Naive B cell (primary cell): ENCODE measurements at places on chromosomes 6 and 20. TPM values are rescaled to one million over a fixed set of nuclear protein-coding genes. Genes with fewer than 3 reads are reported as not detected.

The SLC44A4 gene
- polyA plus RNA-seq = not detected

The FAM83C gene
- not detected for polyA plus RNA-seq

The CCNC gene
- polyA plus RNA-seq = 41.4 TPM

The MRPS10 gene
- polyA plus RNA-seq = 53.1 TPM

The MYH7B gene
- polyA plus RNA-seq = not detected

The NKAIN4 gene
- not detected for polyA plus RNA-seq

The CPXM1 gene
- polyA plus RNA-seq = not detected

The CGA gene
- not detected for polyA plus RNA-seq

The FOXQ1 gene
- not detected for polyA plus RNA-seq

The TCP11 gene
- polyA plus RNA-seq = not detected

The NHSL1 gene
- polyA plus RNA-seq = not detected

The TPX2 gene
- 0.08 TPM for polyA plus RNA-seq

The DPPA5 gene
- polyA plus RNA-seq = not detected

The SSTR4 gene
- not detected for polyA plus RNA-seq

The LY6G6C gene
- polyA plus RNA-seq = not detected

The TRIM15 gene
- not detected for polyA plus RNA-seq

The GTSF1L gene
- not detected for polyA plus RNA-seq

The ADGRF5 gene
- not detected for polyA plus RNA-seq

The ANGPT4 gene
- not detected for polyA plus RNA-seq

The PHACTR3 gene
- not detected for polyA plus RNA-seq

The ENPP5 gene
- polyA plus RNA-seq = not detected

The TBC1D7 gene
- polyA plus RNA-seq = 26.8 TPM

The SPATS1 gene
- not detected for polyA plus RNA-seq

The DNMT3B gene
- polyA plus RNA-seq = not detected

The MTFR2 gene
- not detected for polyA plus RNA-seq

The PI16 gene
- 6.2 TPM for polyA plus RNA-seq

The PNLDC1 gene
- not detected for polyA plus RNA-seq

The ZC3H12D gene
- polyA plus RNA-seq = 5.8 TPM

The GSTA4 gene
- 8.3 TPM for polyA plus RNA-seq

The ASIP gene
- polyA plus RNA-seq = not detected

The HCRTR2 gene
- not detected for polyA plus RNA-seq

The SPATA25 gene
- not detected for polyA plus RNA-seq

The MAK gene
- 0.08 TPM for polyA plus RNA-seq

The BPI gene
- polyA plus RNA-seq = not detected

The SULF2 gene
- 2.6 TPM for polyA plus RNA-seq

The APCDD1L gene
- polyA plus RNA-seq = not detected

The DACT2 gene
- polyA plus RNA-seq = not detected

The CD93 gene
- 0.05 TPM for polyA plus RNA-seq

The WFDC5 gene
- polyA plus RNA-seq = not detected

The NOTCH4 gene
- polyA plus RNA-seq = 6.7 TPM

The TRIM31 gene
- polyA plus RNA-seq = not detected

The RNF182 gene
- not detected for polyA plus RNA-seq

The GRIK2 gene
- polyA plus RNA-seq = not detected

The HLA-DQB2 gene
- 79.1 TPM for polyA plus RNA-seq

The SYCP2 gene
- 0.10 TPM for polyA plus RNA-seq

The MACROD2 gene
- polyA plus RNA-seq = 40.2 TPM

The MICA gene
- polyA plus RNA-seq = 3.8 TPM

The SLC26A8 gene
- polyA plus RNA-seq = not detected

The BANF2 gene
- polyA plus RNA-seq = not detected

The ULBP3 gene
- polyA plus RNA-seq = not detected

The CCM2L gene
- not detected for polyA plus RNA-seq

The MAP1LC3A gene
- polyA plus RNA-seq = 0.84 TPM

The MCM8 gene
- 0.93 TPM for polyA plus RNA-seq
